OCI-M1 (cell line): ENCODE measurements at places on chromosomes 1 and 21.
A peak's percentile ranks its signal among the peaks of the same experiment; 100 is the strongest.

- no peak for DNase-seq
Measured at GRCh38 chr1:86750076-86750475, 45.7 kb downstream of the SH3GLB1 start.

GRCh38 chr1:210516092-210516656 is 187.5 kb downstream of the HHAT start:
- no peak for DNase-seq

GRCh38 chr1:205287076-205287475 is 34.5 kb downstream of the NUAK2 start:
- DNase-seq = no peak

GRCh38 chr1:239126884-239127283 is 259.5 kb upstream of the CHRM3 start:
- no peak for DNase-seq

GRCh38 chr1:158323866-158324265 is 7.5 kb downstream of the CD1B start:
- DNase-seq = no peak

GRCh38 chr1:98981917-98982513 is 22.6 kb downstream of the PLPPR5 start:
- DNase-seq = peak; percentile 14

- DNase-seq = no peak
Measured at GRCh38 chr1:28365864-28366263, 3.7 kb upstream of the PHACTR4 start.

DNA sequence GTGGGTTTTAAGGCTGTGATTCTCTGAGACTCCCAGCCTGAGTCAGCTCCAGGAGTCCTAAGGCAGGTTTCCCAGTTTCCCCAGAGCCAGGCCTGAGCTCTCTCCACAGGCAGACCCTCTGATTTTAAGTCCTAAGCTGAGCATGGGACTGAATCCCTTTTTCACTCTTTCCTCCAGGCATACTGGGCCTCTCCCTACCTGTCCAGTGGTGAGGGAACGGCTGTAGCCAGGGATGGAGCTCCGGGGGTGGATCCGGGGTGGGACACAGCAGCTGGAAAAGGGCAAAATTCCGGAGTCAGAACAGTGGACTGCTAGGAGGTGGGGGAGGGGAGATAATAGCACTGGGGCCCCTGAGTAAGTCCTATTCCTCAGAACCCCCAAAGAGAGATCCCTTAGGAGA is 30.0 kb downstream of the DLGAP3 start:
- DNase-seq = no peak

- DNase-seq = no peak
Measured at GRCh38 chr1:30904191-30904961, 4.2 kb downstream of the SDC3 start.

GRCh38 chr1:91754348-91754747 is 131.6 kb downstream of the TGFBR3 start:
- no peak for DNase-seq

DNA sequence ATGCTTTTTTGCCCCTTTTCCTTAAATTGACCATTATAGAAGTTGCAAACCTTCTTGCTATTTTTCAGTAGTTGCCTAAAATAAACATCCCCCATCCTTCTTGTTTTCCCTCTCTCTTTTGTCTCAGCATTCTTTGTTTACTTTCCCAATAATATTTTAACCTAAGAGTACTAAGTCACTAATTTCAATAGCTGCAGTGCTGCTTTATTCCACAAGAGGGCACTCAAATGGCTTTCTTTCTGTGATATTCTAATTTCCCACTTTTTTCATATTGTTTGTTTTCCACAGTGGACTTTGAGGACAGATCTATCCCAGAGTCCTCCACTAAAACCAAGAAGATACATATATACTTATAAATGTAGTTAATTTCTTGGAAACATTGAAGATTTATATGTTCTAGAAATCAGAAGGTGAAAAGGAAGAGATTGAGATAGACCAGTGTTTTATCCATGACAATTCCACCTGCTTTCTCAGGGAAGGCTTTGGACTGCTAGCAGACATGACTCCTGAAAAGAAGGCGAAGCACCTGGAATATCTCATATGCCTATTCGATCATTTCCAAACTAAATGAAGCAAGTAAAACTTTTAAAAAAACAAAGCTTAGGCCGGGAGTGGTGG is 104.8 kb upstream of the GRIK1 start:
- peak; percentile 57 for DNase-seq

DNA sequence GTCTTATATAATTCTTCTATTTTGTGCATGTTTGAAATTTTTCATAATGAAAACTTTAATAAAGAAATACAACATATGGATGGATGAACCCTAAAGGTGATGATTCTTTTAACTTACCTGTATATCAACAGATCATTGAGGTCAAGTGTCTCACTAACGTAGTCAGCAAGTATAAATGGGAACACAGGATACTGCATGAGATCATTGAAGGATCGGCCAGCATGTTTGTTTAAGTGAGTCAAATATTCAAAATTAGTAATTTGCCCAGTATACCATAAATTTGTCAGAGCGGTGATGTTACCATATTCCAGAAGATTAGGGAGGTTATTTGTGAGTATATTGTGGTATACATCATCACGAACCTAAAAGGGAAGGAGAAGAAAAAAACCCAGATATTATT is 71.0 kb upstream of the GNG4 start:
- DNase-seq = no peak

- DNase-seq = peak; percentile 18
Measured at GRCh38 chr1:66282343-66282852, 251.6 kb upstream of the SGIP1 start.

DNA sequence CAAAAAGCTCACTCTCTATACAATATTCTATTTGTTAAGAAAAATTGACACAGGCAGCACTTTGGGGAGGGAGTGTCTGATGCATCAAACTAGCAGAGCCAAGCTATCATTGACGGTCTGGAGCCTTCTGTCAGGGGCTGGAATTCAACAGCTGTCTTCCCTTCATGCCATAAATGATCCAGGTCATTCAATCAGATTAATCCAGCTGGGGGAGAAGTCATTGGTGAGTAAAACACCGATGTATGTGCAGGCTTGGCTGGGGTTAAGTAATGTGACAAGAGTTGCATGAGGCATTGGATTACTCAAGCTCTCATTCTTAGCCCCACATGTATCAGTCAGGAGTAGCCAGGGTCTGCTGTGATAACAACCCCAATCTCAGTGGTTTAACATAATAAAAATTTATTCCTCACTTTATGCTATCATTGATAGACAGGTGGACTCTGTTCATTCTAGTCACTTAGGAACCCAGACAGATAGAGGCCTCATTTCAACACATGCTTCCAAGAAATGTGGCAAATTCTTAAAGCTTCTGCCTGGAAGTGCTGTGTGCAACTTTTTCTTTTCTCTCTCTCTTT is 118.1 kb upstream of the GADD45A start:
- DNase-seq = no peak

DNA sequence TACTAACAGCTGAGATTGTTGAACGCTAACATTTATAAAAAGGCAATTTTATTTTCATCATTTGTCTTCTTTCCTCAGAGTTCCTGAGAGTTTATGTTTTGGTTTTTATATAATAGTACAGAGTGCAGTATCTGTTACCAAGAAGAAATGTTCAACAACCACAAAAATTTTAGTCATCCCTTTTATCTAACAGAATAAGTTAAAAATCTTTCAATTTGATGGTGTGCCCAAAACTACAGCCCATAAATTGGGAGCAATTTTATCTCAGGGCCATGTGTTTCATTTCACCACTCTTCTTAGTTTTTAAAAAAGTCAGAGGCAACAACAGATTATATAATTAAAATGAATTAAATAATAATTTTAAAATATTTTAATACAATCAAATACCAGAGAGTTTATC is 37.1 kb downstream of the NEXN start:
- no peak for DNase-seq

DNA sequence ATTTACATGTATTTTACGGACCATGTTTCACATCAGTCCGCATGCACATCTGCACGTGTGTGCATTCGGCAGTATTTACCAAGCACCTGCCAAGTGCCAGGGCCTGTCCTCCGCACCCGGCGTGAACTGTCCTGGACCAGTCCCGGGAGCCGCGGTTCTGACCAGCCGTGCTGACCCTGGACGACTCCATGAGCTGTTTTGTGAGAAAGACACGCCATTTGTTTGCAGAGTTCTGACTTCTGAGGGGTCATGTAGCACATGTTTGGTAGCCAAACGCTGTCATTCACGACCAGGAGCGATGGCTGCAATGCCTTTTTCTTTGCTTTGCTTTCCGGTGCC is 3.3 kb upstream of the OLIG2 start:
- DNase-seq = no peak

DNA sequence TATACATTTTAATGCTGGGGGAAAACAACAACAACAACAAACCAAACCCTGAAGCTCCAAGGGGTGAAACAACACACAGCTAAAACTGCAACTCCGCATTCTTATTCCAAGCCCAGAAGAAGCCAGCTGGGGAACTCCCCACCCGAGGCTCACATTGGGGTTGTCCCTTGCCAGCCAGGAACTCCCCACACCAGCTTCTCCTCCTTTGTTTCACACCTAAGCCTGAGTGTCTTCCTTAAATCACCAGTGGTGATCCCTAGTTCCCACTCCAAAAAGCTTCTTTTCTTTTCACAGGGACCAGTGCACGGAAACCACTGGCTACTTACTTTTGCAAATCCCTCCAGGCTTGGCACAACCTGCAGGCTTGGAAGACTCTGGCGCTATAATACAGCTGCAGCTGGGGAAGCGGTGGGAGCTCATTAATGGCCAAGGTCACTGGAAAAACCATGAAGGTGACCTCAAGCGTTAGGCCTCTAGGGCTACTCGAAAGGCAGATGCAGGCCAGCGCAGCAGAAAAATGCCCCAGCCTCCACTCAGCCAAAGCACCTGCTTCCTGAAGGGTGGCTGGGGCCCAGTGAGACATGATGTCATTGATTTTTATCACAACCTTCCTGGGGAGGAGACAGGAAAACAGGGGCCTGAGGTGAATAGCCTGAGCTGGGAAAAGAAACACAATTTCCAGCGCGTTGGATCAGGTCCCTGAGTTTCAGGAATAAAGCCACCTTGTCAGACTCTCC is 40.1 kb downstream of the TLR5 start:
- no peak for DNase-seq

DNA sequence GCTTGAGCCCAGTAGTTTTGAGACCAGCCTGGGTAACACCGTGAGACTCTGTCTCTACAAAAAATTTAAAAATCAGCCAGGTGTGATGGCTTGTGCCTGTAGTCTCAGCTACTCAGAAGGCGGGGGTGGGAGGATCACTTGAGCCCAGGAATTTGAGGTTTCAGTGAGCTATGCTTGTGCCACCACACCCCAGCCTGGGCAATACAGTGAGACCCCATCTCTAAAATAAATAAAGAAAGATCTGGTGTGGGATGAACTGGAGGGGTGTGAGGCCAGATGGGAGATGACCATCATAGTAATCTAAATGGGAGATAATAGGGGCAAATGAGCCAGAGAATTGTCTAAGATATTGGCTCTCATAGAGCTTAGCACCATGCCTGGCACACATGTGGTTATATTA is 60.1 kb upstream of the TRABD2B start:
- no peak for DNase-seq
